ENCODE measurements at places on chromosomes 2 and 18.

DNA sequence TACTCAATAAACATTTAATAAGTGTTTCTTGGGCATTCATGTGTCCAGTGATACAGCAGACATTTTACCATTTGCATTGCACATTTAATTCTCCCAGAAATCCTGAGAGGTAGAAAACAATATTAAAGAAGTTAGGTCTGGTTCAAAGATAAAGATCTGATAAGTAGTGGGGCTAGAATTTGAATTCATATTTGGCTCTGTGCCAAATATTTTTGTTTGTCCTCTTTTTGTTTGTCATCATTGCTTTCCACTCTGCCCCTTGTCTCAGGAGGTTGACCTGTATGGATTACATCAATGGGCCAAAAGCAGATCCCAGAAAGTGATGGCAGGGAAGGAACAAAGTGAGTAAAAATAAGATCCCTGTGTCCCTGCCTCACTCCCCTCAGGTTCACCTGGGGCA lies 441.9 kb upstream of the PKDCC start:
- DNase-seq: no peak

DNA sequence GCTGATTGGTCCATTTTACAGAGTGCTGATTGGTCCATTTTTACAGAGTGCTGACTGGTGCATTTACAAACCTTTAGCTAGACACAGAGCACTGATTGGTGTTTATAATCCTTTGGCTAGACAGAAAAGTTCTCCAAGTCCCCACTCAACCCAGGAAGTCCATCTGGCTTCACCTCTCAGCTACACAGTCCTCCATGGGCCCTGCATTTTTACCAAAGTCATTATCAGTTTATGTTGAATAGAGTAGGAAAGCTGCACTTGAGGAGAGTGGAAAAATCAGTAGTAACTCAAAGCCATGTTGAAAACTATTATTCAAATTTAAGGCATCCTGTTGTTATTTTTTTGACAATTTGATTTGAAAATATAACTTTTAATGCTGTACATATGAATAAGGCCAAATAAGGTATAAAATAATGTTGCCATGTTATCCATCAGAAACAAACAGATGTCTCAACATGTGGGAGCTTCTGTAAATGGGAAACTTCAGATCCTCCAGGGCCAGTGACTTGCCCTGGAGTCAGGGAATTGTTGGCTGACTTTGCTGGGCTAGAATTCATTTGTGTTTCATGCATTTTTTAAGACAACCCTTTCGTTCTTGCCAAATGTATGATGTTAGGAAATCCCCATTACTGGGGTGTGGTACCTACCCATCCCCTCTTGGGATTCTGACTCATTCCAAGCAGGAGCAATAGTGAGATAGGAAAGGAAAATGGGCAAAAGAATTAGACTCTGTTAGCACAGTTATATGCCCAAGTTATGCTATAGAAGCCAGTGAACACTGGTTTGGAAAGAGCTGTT lies 37.8 kb upstream of the CCDC195 start:
- DNase-seq: no peak

DNA sequence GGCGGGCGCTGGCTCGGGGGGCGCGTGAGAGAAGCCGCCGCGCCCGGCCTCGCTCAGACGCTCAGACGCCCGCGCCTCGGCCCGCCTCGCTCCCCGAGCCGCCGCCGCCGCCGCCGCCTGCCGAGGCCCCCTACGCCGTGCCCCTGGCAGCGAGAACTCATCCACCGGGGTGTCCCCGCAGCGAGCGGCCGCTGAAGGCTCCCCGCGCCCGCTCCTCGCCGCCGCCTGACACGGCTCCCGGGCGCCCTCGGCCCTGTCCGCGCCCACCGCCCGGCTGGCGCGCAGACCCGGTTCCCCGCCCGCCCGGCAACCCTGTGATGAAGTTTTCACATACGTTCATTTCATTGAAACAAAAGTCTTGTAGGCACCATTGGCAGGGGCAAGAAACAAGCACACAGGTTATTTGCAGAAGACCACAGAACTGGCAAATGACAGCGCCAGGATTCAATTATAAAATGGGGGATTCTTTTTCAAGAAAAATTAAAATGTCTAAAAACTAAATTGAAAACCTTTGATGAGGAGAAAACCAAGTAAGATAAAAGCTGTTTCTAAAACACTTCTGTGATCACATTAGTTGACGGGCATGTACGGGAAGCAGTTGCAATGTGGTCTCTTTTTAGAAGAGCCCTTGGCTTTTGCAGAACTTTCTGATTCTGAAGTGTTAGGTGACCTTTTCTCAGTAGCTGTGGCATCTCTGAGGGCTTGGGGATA lies 50.5 kb upstream of the TUBA3D start:
- no peak for DNase-seq

DNA sequence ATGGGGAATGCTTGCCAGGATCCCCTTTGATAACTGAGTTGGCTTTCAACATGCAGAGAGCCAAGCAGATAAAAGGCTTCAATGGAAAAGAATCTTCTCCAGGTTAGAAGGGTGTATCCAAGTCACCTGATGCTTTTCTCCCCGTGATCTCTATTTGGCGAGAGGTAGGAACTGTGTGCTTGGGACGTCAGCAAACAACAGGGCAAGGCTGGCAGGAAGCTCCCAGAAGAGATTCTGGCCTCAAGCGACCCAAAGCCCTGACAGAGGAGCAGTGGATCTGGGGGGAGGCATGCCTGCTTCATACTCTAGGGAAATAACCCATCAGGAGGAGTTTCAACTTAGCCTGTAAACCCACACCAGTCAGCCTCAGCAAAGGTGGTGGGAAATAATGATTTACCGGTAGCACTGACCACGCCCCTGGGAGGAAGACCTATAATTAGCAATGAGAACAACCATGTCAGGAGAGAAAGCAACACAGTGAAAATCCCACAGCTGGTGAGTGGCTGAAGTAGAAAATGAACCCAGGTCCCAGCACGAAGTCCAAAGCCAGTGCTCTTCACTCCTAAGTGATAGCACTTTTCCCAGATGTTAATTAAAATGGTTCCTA lies 76.3 kb upstream of the SEC11C start:
- DNase-seq: peak; percentile 57

DNA sequence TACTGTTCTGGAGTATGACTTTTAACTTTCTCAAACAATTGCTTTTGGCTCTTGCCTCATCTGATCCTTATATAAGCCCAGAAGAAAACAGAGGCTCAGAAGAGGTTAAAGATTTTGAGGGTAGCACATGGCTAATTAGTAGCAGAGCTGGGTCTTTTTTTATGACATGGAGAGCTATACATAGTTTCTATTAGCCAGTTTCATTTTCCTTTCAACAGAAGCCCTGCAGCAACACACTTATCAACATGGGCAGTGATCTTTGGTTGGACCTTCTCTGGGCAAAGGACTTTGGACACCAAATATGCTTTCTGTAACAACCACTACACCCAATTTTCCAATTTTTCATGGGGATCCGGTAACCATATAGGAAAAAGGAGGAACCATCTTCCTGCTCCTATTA lies 64.9 kb downstream of the NCKAP5 start:
- no peak for DNase-seq

GRCh38 chr18:10743766-10744165 lies 217.9 kb downstream of the NAPG start:
- no peak for DNase-seq
